Stimulated activated CD4-positive, alpha-beta T cell treated with anti-CD3 and anti-CD28 coated beads, Interleukin-1b, Interleukin-23, amount 100 ng/mL, for 1 hour (primary cell): ENCODE measurements at places on chromosomes 7 and 10.

GRCh38 chr10:28680358-28680752, 3.0 kb downstream of the BAMBI start:
- DNase-seq, result no peak

- no peak for DNase-seq
Measured at GRCh38 chr7:119720541-119720940, 552.4 kb upstream of the KCND2 start.

- DNase-seq, result no peak
Measured at GRCh38 chr10:127418536-127419168, 130.5 kb upstream of the NPS start.

DNA sequence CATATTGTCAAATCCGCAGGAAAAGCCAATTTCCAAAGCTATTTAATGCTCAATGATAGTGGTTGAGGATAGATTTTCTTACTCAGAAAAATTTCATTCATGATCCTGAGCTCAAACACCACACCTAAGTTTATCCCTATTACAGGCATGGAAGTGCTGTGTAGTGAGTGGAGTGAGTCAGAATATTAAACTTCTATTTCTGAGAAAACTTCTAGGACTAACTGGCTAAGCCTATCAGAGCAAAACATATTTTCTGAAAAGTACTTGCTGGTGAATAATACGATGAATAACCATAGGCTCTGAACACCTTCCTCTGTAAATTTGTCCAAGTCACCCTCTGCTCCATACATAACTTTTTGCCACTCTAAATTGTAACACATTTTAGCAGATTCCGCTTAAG, 221.5 kb downstream of the SUGCT start:
- no peak for DNase-seq

GRCh38 chr10:128054163-128054970, 71.9 kb downstream of the MKI67 start:
- no peak for DNase-seq

DNA sequence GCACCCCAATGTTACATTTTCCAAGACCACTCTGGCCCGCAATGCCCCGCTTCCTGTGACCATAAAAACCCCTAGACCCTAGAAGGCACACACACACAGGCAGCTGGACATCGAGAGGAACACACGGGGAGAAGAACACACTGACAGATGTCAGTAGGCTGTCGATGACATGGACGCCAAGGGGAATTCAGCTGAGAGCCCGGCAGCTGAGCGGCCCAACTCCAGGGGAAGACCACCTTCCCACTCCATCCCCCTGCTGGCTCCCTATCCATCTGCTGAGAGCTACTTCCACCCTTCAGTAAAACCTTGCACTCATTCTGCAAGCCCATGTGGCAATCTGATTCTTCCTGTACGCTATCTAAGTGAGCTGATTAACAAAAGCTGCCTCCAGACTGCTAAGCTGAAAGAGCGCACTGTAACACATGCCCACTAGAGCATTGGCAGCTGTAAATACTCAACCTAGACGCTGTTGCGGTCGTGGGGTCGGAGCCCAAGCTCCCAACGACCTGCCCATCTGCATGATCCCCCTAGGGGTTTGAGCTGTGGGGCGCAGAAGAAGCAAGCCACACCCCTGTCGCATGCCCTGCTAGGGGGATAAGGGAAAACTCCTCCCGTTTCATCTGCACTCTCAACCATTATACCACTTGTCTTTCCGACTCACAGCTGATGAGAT, 843.6 kb upstream of the POT1 start:
- no peak for DNase-seq

- DNase-seq, result no peak
Measured at GRCh38 chr10:11513727-11514126, 97.7 kb downstream of the USP6NL start.

GRCh38 chr10:75926763-75927162, 495.3 kb downstream of the LRMDA start:
- DNase-seq, result no peak

GRCh38 chr7:121714559-121715303, 158.2 kb upstream of the PTPRZ1 start:
- no peak for DNase-seq

DNA sequence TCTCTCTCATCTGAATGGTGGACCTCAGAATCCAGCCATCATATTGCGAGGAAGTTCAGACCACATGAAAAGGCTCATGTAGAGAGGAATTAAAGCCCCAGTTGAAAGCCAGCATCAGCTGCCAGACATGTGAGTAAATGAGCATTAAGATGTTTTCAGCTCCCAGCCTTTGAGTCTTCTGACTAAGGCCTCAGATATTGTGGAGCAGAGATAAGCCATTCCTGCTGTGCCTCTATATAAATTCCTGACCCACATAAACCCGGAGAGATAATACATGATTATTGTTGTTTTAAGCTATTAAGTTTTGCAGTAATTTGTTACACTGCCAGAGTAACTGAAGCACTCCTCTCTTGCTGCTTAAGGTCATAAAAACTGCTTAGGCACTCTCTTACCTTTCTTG, 14.6 kb downstream of the FAM149B1 start:
- no peak for DNase-seq

- no peak for DNase-seq
Measured at GRCh38 chr10:54745436-54745835, 55.6 kb downstream of the PCDH15 start.

DNA sequence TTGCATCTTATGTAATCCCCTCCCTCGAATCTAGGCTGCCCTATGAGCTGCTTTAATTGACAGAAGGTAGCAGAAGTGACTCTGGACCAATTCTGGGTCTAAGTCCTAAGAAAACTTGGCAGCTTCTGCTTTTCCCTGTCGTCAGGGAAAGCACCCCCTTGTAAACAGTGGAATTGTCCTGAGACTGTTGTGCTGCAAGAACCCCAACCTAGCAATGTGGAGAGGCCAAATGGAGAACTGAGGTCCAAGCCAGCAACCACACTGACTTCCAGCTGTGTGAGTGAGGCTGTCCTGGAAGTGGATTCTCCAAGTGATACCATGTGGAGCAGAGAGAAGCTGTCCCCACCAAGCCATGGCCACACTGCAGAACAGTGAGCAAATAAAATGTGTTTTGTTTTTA, 75.5 kb downstream of the ARHGAP22 start:
- DNase-seq, result no peak

DNA sequence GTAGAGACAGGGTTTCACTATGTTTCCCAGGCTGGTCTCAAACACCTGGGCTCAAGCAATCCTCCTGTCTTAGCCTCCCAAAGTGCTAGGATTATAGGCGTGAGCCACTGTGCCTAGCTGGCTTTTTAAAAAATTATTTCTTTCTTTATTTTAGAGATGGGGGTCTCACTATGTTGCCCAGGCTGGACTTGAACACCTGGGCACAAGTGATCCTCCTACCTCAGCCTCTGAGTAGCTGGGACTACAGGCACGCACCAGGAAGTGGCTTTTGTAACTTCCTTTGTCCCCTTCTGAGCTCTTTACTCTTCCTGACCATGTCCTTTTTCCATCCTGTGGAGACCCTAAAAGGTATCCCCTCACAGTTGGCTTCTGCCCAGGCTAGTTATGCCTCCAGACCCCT, 2.1 kb upstream of the MYOZ1 start:
- no peak for DNase-seq

DNA sequence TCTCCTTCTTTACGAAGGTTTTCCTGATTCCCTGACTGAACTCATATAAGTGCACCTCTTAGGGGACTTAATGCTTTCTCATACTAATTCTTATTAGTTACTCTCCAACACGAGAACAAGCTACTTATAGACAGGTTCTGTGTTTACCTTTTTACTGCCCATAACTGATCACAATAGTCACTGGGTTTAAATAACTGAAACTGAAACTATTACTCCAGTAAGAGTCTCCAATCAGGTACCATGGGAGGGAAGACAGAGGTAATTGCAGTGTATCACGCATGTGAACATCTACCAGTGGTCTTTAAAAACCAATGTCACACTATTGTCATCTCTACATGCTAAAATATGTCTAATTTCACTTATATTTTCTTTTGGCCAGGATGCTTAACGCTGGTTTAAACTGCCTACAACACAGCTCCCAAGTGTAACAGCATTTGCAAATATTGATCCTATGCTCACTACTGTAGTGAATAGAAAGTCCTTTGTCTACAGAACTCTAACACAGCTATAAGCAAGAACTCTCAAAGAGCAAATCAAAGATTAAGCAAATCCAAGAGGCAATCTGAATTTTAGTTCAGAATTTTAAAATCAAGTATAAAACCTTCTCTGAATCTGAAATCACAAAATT, 3.6 kb downstream of the GDI2 start:
- no peak for DNase-seq

- no peak for DNase-seq
Measured at GRCh38 chr10:123997486-123998196, 95.8 kb downstream of the CHST15 start.
